ENCODE measurements at places on chromosomes 12 and 14.

- no peak for DNase-seq
Measured at GRCh38 chr12:63045020-63045860, 105.8 kb downstream of the AVPR1A start.

GRCh38 chr12:29983851-29984250 lies 200.1 kb upstream of the TMTC1 start:
- no peak for DNase-seq

GRCh38 chr12:89701606-89702206 lies 6.9 kb downstream of the ATP2B1 start:
- DNase-seq, result no peak

- DNase-seq, result no peak
Measured at GRCh38 chr14:91647856-91648255, 84.0 kb downstream of the CATSPERB start.

DNA sequence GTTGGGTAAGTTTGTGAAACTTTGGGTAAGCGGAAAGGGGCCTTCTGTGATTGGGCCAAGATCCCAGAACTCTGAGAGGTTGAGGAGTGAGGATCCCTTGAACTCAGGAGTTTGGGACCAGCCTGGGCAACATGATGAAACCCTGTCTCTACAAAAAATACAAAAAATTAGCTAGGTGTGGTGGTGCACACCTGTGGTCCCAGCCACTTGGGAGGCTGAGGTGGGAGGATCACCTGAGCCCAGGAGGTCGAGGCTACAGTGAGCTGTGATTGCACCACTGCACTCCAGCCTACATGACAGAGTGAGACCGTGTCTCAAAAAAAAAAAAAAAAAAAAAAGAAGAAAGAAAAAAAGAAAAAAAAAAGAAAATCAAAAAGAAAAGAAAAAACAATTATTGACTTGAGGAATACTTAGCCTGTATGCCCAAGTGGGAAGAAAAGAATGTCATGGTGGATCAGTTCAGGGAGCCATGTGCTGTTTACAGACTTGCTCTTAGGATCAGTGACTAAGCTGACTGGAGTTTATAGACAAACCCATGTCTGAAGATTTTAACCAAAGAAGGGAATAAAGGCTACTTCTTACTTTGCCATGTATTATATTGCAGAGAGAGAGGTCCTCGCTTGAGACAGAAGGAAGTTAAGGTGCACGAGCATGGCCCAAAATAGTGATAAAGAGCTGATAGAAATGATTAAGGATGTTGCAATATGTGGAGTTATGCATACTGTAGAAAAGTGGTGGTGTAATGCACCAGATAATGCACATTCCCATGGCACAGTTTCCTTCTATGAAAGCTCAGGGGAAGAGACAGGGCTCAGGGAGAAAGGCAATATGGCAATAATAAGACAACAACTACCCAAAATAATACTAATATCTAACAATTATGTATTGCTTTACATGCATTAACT lies 881 bp downstream of the HSD17B6 start:
- no peak for DNase-seq

GRCh38 chr12:130872179-130873096 lies 572 bp downstream of the RAN start:
- peak; percentile 28 for DNase-seq

DNA sequence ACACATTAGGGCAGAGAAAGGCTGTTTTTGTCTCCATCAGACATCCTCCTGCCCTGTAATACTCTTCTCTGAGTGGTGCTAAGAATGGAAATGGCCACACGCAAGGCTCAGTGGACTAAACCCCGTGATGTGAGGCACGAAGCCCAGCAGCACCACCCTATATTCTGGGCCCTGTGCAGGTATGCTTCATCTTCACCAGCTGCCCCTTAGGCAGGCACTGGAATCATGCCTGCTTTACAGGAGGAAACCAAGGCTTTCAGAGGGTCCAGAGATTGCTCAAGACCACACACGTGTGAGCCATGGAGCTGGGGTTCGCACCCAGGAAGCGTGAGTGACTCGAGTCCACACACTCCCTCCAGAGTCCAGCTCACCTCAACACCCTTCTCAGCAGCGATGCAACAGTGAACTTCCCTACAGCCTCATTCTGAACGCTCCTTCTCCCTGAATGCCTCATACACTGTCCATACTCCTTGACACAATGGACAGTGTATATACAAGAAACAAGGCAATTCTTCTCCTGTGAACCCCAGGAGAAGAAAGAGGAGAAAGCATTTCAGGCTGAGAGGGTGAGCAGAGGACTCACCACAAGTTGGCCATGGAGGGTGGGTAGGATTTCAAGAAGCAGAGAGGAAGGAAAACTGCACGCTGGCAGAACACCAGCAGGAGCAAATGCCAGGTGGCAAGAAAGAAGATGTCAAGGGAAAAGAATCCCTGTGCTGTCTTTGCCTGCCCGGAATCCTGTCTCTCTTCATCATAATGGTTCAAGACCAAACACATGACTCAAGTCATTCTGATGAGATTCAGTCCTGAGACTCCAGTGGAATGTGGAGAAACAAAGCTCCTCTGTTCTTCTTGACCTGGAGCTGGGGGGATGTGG lies 39.1 kb downstream of the NT5DC3 start:
- DNase-seq, result no peak

- DNase-seq, result no peak
Measured at GRCh38 chr14:74935360-74935680, 12.3 kb upstream of the RPS6KL1 start.

DNA sequence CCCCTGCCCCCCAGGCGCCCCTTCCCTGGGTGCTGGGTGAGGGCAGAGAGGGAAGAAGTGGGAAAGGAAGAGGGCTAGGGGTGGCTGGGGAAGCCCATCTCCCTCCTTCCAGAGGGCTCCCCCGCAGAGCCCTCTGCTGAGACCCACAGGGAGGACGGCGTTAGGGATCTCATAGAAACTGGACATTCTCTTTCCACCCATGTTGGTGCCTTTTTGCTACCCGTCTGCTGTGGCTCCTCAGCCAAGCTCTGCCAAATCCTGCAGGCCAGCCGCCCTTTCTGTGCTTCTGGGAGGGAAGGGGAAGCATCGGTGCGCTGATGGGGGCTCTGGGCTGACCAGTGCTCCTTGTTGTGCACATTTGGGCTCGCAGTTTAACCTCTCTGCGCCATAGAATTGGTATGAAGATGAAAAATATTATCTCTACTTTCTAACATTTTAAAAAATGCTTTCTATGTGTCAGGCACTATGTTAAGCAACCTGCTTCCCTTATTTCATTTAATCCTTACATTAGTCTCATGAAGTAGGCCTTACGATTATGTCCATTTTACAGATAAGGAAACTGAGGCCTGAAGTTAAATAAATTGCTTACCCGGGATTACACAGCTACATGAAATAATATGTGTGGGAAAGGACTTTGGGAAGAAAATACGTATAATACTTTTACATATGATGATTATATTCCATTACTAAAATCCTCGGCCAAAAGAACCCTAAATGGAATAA lies 981 bp downstream of the SLC48A1 start:
- DNase-seq, result no peak

- no peak for DNase-seq
Measured at GRCh38 chr12:77608271-77608824, 222.3 kb upstream of the NAV3 start.

GRCh38 chr12:4274396-4275015 lies 944 bp downstream of the CCND2 start:
- DNase-seq, result no peak

GRCh38 chr12:79776111-79776510 lies 85.3 kb upstream of the PAWR start:
- DNase-seq, result no peak

DNA sequence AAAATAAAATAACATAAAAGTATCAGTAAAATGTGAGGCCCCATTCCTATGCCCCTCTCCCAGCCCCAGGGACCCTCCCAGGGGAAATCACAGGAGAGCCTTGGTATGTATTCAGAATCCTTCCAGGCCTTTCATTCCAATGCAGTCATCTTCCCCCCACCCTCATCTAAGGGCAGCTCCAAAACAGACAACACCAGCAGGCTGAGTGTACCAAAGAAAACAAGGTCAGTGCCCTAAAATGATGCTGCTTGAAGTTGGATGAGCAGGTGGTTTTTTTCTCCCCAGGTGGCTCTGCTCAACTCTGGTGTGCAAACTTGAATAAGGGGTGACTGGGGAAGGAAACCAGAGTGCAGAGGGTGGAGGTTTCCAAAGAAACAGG lies 56.2 kb downstream of the TSPAN9 start:
- DNase-seq, result no peak

GRCh38 chr14:70714055-70714550 lies 72.4 kb downstream of the TTC9 start:
- DNase-seq, result peak; percentile 4
